Dermis microvascular lymphatic vessel endothelial cell (primary cell): ENCODE measurements at places on chromosomes 6 and 20. TPM values are rescaled to one million over a fixed set of nuclear protein-coding genes. Genes with fewer than 3 reads are reported as not detected.

- DNase-seq: peak; percentile 71
Measured at GRCh38 chr20:53070706-53071392, 98.7 kb downstream of the TSHZ2 start.

GRCh38 chr20:45034436-45034835 is 66.5 kb downstream of the KCNS1 start:
- DNase-seq: no peak

DNA sequence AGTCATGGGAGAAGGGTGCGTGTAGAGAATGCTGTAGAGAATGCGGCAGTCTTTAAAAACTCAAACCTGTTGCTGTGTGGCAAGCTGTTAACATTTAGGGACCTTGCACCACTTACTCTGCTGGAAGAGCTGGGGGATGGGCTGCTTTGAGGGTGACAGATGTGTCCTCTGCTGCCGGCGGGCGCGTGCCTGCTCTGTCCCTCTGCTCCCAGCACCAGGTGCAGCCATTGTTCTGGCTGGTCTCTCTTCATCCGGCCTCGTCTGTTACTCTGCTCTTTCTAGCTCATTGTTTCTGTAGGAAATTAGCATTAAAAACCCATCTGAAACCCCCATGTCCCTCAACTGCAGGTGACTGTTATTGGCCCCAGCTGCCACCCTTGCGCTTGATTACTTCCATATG is 78.5 kb downstream of the CBFA2T2 start:
- DNase-seq: peak; percentile 45

DNA sequence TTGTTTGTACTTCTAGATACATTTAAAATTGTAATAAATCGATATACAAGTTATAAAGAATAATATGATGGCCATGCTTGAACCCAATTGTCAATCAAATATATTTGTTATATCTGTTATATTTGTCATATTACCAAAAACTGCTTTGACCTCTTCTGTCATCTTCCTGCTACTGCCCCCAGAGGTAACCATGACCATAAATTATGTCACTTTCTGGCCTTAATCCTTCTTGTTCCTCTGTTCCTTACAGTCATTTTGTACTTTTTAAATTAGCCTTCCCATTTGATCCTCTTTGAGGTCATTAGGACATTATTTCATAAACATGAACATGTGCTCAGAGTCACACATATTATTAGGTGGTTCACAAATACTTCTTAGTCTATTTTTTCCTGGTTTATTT is 124.7 kb downstream of the HFE start:
- no peak for DNase-seq

GRCh38 chr6:79159846-79160245 is 74.6 kb downstream of the HMGN3 start:
- no peak for DNase-seq

DNA sequence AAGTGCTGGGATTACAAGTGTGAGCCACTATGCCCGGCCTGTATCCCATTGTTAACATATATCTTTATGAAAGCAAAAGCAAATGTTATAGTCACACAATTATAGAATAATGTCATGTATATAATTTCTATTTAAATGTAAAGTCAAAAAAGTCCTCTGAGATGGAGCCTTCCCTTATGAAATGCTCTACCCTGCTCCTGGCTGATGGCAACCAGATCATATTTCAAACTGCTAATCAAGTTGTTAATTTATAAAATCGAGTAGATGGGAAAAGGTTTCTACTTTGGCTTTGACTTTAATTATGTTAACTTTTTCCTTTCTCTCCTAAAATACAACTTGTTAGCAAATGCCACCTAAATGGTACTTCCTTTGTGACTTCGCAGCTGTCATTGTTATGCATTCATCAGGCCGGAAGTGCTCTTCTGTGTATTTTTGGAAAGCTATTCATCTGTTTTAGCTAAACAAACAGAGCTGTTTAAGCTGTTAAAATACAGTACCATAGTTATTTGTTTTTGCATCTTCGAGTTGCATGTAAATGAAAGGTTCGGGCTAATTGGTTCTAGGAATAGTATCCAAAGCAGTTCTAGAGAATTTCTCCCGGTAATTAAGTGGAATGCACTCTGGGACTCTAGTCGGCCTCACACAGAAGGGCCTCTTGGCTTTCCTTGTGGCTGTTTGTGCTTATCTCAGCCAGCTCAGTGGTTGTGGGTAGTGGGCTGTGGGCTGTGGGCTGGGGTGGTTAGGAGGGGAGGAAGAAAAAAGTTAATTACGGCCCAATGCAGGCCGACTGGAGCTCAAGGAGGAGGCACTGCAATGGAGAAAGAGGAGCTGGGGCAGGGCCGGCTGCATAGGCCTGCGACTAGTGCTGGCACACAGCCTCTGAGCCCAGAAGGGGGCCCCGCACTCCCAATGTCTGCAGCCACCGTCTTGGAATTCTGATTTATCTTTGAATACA is 34.8 kb downstream of the SLC35D3 start:
- peak; percentile 40 for DNase-seq

DNA sequence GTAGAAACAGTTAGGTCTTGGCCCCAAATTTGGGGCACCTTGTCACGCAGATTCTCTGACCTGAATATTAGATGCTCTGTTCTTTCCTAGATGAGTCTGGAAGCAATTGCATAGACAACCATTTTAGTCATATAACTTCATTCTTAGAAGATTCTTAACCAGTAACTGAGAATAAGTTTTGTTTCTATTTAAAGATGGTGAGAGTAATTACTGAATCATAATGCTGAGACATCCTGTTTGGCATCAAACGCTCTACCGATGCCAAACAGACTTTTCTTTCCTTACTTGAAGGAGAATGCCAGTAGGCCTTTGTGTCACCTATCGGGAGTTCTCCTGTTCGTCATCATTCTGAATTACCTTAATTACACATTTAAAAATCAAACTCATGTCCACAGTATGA is 131.6 kb upstream of the ID4 start:
- DNase-seq: no peak

GRCh38 chr20:60718743-60719480 is 533.1 kb upstream of the CDH4 start:
- DNase-seq: no peak

GRCh38 chr6:31070711-31071197 is 41.6 kb downstream of the C6orf15 start:
- DNase-seq: no peak

DNA sequence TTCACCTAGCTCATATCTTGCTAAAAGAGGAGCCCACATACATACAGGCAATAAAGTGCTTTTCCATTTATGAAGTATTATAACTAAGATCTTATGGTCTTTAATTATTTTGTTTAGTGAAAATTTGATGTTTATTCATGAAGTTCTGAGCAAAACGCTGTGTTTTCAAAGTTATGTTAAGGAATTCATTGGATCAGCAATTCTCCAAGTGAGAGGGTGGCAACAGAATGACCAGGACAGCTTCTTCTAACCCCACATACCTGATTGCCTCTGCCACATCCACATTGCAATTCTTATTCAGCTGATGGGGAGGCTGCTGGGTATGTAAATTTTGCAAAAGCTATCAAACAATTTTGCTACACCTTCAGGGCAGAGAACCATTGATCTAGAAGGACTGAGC is 116.8 kb downstream of the OGFRL1 start:
- DNase-seq: no peak

- DNase-seq: no peak
Measured at GRCh38 chr20:60477958-60478357, 519.7 kb downstream of the CDH26 start.

DNA sequence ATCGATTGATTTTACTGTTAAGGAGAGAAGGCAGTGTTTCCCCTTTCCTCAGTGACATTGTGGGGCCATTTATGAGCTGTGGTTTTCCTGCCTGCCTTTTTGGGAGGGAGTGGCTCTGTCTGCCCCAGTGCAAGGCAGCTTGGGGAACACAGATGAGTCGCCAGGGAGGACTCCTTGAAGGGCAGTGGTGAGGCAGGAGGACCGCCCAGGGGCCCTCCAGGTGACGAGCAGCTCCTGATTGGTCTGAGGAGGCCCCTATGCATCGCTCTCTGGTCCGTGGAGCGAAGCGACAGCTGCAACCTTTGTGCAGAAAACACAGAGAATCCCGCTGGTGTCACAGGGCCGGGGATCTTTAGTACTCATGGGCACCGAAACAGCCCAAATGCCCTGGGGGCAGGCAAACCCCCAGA is 100.3 kb downstream of the TMEM242 start:
- DNase-seq: no peak

DNA sequence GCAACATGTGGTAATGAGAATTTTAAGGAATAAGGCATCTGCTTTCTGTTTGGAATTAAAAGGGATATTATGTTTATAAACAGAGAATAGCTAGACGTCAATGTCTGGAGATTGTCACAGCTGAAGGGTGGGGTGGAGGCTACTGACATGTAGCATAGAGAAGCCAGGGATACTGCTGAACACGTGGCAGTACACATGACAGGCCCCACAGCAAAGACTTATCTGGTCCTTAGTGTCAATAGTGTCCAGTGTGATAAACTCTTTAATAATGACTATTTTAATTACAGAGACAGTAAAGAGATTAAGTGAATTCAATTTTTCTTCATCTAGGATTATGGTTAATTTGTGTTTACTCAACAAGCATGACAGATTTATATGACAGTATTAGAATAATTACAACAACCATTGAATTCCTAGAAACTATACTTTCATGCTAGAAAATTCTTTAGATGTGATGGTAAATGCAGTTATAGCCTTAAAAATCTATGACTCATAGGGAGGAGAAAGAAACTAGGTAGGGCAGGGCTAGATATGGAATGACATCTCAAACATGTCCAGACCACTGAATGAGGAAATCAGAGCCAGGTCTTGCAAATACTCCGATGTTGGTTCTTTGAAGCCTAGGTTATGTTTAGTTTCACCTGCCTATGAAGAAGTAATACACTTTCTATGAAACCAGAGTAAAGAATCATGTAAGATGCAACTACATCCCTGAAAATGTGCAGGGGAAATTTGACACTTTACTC is 399.5 kb downstream of the PHF3 start:
- DNase-seq: no peak

DNA sequence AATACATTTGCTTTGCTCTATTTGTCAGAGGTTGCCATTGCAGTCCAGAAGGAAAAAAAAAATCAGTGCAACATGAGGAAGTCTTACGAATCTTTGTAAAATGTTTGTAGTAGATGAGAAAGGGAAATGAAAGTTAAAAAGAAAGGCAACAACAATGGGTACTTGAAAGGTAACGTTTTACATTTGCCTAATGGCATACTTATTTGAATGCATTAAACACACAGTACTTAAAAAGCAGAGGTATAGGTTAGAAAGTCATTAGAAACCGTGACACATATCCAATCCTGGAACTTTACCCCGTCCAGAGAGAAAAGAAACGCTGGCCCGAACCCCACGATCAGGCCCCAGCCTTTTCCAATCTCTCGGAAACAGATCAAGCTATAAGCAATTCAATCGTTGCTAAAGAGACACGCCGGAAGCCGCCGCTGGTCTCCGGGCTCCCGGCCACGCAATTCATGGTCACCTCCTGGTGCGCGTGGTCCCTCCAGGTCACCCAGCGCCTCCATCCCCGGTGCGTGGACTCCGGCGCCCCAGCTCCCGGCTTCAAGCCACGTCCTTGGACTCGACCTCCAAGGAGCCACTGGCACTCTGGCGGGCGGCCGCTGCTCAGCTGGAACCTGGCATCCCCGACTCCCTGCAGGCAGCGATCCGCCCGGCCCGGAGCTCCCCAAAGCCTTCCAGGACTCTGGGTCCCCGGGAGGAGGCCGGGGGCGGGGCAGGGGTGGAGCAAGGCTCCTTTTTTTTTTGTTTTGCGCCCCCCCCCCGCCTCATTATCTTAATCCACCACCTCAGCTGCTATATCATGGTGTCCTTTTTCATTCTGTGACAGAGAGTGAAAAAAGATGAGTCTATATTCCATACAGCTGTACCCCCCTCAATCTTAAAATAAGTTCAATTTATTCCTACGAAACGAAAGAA is at the start of gene SLC18B1:
Gene SLC18B1, minus strand, starts transcription at position 687 of the 918 bp plus-strand sequence. Its CDS starts 181 bp downstream, at position 506.
- DNase-seq: peak; percentile 26

GRCh38 chr20:9015984-9016324 is 52.9 kb upstream of the PLCB4 start:
- no peak for DNase-seq

DNA sequence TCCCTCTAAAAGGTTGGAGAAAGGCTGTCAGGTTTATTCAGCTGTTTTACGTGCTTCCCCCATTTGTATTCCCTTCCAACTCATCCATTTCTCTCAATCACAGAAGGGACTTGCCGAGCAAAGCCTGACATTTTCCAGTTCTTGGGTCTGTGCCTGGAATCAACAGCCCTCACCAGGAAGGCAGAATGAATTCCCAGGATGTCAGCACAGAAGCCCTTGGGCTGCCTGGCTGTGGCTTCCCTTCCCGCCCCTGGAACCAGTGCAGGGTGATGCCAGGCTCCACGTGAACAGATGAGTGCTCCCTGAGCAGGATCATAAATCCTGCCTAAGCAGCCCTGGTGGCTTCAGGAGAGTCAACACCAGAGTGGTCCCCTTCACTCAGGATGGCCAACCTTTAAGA is 86.1 kb upstream of the CD83 start:
- DNase-seq: peak; percentile 28

- DNase-seq: peak; percentile 92
Measured at GRCh38 chr6:77457720-77458349, 5.5 kb downstream of the HTR1B start.

GRCh38 chr6:166253281-166253681 is 54.9 kb downstream of the PRR18 start:
- DNase-seq: no peak

DNA sequence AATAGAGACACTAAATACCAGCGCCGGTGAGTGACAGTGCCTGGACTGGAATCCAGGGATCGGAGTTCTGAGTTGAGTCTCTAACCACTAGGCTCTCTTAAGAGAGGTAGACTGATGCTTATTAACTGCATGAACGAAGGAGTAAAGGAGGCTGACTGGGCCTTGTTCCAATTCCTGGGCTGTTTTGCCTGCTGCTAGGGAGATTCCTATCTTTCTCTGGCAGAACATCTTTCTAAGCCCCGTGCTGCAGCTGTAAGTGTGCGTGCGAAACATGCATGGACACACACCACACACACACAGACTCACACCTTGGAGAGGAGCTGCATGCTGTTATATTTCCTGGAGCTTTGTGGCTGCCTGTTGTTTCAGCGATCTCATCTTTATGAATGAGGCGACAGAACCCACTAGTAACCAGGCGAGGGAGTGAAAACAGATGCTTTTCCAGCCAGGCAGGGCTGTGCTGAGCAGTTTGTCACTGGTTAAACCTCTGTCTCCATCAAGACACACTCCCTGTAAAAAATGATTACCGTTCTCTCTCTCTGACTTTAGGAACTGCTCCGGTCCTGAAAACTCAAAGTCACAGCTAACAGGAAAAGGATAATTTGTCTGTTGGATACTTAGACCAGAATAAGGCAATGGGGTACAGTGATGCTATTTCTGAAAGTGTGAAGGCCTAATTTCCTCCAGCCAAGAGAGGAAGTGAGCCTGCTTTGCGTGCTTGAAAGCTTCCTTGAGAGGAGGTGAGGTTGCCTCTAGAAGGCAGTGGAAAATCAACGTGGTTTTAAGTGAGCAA is 157.4 kb upstream of the ZNF217 start:
- DNase-seq: no peak

GRCh38 chr6:83096791-83097190 is 29.3 kb downstream of the DOP1A start:
- no peak for DNase-seq

GRCh38 chr20:33233129-33233774 is 2.5 kb upstream of the BPIFA1 start:
- no peak for DNase-seq

TBXT gene
- not detected in 2 replicates for total RNA-seq

CAGE1 gene
- under 0.01 and 0.13 TPM in 2 replicates for total RNA-seq

WFDC5 gene
- total RNA-seq: not detected in 2 replicates

BHLHE23 gene
- not detected in 2 replicates for total RNA-seq

SLC16A10 gene
- under 0.01 TPM in 1 of 2 replicates, not detected in the other for total RNA-seq

ADGRF5 gene
- total RNA-seq: 107 and 112 TPM in 2 replicates

MAS1 gene
- not detected in 2 replicates for total RNA-seq

LINC00237 gene
- under 0.01 TPM in 1 of 2 replicates, not detected in the other for total RNA-seq

GSTA1 gene
- total RNA-seq: not detected in 2 replicates

SEMG1 gene
- not detected in 2 replicates for total RNA-seq
